Activated effector memory CD4-positive, alpha-beta T cell treated with Interleukin-2 at 50 U/mL for 16 hours (primary cell): ENCODE measurements at places on chromosomes 2 and 18.

DNA sequence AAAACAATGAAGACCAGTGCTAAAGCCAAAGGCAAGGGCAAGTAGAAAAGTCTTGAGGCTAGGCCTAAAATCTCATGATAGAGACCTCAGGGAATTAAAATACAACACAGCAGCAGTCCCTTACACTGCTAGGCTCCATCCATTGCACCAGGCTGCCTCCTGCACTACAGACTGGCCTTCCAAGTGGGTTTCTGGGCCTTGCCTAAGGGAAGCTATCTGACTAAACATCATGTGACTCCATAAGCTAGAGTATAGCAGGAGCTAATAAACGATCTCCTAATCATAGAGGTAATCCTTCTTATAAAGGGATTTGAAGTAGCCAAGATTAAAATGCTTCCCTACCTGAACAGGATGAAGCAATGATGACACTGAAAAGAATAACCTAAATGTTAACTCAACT lies 77.6 kb upstream of the NFU1 start:
- DNase-seq: no peak

GRCh38 chr2:42232024-42232423 lies 62.9 kb downstream of the EML4 start:
- DNase-seq: no peak

DNA sequence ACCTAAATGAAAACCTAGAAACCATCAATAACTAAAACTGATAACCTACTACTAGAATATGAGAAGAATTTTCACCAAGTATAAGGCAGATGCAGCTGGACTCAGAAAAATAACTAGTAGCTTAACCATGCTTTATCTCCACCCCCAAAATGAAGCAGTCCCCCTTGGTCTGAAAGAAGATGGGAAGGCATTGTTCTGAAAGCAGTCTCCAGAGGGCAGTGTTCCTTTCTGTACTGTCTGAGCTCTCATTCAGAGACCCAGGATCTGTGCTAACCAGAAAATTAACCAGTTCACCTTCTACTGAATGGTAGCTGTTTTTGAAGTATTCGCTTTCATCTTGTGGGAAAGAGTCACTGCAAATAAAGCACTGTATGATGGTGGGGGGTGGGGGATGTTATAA lies 273.0 kb downstream of the PDE11A start:
- DNase-seq: no peak

DNA sequence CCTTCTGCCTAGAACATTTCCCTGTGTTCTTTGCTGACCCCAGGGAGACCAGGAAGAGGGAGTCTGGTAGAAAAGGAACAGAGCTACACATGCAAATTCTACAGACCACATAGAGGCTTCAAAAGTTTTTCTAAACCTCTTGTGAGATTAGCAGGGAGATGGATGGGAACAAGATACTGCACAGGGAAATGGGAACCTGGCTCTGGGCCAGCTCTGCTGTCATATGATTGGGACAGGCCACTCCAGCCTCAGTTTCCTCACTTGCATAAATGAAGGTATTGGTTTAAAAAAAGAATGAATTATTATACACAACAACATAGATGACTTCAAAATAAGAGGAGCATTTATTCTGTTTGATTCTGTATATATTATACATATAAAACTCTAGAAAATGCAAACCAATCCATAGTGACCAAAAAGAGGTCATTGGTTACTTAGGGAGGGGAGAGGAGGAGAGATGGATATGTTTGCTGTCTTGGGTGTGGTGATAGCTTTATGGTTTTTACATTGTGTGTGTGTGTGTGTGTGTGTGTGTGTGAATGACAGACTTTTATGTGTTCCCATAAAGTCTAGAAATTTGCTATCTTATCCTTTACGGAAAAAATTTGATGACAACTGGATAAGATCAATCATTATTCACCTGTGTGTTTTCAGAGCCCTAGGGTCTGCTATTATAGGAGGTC lies 115.5 kb downstream of the MGAT5 start:
- DNase-seq: no peak

GRCh38 chr2:237894986-237895543 lies 35.6 kb downstream of the RAMP1 start:
- no peak for DNase-seq

GRCh38 chr2:47422016-47422415 lies 19.1 kb downstream of the MSH2 start:
- DNase-seq: no peak

- no peak for DNase-seq
Observed at GRCh38 chr2:28680657-28681056, 71.0 kb upstream of the PPP1CB start.

DNA sequence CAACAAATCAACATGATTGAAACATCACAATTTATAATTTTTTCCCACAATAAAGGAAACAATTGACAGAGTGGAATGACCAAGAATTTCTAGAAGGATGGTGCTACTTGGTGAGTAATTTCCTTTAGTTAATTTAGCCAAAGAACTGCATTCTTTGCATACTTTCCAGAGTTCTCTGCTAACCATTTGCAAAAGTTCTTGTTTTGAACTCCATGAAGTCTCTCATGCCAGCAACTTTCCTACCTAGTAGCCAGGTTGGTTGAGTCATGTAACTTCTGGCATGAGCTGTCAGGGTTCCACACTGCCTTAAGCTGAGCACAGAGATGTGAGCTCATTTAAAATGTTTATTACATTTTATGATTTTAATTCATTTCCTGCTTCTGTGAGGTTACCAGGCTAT lies 539.6 kb downstream of the PID1 start:
- no peak for DNase-seq

DNA sequence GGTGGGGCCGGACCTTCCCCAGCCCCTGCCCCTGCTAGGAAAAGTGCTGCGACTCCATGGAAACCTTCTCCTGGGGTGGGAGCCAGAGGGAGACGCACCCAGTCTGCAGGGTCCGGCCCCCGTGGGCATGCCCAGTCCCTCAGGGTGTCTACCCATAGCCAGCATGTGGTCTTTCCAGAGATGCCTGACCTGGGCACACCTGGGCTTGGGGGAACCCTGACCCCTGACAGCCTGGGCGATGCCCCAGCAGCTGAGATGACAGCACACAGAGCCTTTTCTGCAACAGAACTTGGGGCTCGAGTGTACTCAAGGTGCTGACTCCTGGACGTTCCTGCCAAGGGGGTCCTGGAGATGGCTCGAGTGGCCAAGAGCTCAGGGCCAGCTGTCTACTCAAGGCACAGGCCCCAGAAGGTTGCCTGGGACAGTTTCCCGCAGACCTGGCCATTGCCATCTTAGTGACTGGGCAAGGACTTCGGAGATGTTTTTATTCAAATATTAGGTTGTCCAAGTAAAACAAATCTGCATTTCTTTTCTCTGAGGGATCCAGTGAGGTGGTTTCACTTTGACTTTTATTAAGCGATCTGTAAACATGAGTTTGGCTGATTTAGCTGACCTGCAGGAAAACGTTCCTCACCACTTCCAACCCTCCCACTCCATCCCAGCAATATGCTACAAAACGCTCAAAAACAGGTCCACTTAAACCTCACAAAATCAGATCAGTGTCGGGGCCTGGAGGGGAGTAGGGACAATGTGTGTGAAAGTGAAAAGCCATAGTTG lies 228.0 kb downstream of the EIPR1 start:
- DNase-seq: no peak

- no peak for DNase-seq
Observed at GRCh38 chr2:171652416-171652785, 34.9 kb upstream of the DYNC1I2 start.

DNA sequence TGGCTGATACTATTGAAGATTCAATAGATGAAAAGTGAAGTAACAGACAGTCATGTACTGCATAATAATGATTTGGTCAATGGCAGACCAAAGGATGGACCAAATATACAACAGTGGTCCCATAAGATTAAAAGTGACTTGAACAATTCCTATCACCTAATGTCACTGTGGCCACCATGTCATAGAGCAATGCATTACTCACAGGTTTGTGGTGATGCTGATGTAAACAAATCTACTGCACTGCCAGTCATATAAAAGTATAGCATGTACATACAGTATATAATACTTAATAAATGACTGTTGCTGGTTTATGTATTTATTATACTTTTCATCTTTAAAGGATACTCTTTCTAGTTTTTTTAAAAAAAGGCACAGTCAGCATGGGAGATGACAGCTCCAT lies 99.9 kb downstream of the USP34 start:
- DNase-seq: no peak

- DNase-seq: no peak
Observed at GRCh38 chr18:72458271-72458670, 85.9 kb downstream of the CBLN2 start.

- no peak for DNase-seq
Observed at GRCh38 chr2:65360441-65360840, 72.0 kb downstream of the SPRED2 start.

DNA sequence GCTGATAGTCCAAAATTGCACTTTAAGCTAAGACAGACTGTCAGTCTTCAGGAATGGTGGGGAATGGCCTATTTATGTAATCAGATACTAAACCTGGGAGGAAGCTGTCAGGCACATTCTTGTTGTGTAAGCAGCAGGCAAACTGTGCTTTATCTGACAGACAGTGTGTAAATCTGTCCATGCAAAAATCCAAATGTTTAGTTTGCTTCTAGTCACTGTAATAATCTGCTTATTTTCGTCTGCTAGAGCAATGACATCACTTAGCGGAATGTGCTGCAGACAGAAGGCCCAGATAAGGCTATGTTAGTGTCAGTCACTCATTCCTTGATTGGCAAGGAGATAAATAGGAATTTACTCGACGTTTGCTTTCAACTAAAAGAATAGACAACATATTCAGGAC lies 263.5 kb downstream of the ZNF407 start:
- no peak for DNase-seq

DNA sequence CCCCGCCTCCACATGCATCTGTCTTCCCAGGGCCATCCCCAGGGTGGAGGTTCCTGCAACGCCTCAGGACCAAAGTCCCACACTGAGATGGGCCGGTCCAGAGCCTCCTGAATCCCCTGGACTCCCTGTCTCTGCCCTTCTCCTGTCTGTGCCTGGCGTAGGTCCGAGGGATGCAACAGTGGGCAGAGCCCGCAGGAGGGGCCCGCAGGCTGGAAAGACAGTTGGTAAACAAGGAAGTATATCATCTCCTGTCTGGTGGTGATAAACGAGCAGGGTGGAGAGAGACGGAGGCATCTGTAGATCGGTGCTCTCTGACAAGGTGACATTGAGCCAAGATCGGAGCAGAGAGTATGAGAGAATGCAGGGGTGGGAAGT lies 72.6 kb upstream of the RAB6C start:
- no peak for DNase-seq

- no peak for DNase-seq
Observed at GRCh38 chr2:20157193-20157891, 67.6 kb downstream of the SDC1 start.

DNA sequence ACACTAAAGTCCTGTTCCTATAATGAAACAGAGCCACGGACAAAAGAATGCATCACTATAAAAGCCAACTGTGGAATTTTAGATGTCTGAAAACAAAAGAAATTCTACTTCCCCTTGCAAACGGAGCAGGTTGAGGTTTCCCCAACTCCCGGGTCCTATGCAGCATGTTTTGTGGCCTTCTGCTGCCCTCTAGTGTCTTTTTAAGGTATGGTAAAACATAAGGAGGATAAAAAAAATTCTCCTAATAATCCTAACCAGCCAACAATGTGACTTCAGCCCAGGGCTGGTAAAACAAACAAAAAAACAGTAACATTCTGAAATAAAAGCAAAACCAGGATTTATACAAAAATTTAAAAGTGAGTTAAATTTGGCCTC lies 539.5 kb downstream of the NRXN1 start:
- no peak for DNase-seq

DNA sequence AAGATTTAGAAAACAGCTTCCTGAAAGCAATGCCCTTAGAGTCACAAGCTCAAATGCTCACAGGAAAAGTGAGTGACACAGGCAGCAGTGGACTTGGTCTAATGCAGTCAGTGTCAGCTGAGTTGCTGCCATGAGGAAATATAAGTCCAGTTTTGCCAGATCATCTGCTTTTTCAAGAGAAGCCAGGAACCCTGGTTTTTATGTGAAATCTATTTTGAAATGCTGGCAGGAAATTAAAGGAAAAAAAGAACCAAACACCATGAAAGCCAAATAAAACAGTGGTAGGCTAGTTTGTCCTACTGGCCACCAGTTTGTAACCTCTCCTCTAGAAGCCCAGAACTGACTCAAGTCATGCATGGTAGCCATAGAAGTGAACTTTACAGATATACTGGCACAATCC lies 109.2 kb downstream of the THADA start:
- no peak for DNase-seq

DNA sequence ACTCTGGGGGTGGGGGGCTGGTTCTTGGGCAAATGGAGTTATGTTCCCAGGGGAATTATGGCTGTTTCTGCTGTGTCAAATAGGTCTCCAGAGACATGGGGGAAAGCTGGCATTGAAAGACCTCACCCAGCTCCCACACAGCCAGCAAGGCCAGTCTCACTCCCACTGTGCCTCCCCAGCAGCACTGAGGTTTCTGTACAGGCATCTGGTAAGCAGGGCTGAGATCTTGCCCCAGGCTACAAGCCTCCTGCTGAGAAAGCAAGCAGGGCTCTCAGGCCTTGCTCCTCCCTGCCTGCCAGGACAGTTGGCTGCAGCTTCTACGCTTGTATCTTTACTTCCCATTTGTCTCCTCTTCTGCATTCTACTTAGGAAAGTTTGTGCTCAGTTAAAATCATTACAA lies 50.5 kb upstream of the FHOD3 start:
- no peak for DNase-seq

DNA sequence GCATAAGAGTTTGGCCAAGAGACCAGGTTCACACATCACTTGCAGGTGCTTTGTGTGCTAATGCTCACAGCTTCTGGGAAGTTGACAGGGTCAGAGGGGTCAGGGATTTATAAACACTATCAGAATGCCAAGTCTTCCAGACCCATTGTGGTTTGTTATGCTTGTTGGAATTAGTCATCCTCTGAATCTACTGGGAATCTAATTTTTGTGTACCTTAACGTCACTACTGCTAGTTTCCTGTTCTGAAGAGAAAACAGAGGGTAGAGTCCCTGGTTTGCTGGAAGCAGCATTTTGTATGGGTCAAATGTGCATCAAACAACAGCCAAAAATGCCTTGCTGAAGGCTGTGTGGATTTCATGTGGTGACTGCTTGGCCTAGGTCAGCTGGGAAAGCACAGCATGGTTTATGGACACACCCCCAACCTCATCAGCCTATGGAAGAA lies 33.3 kb downstream of the ANTXR1 start:
- no peak for DNase-seq

GRCh38 chr2:126467367-126468054 lies 188.4 kb upstream of the GYPC start:
- no peak for DNase-seq
